ENCODE measurements at places on chromosomes 7 and 10. TPM values are rescaled to one million over a fixed set of nuclear protein-coding genes. Genes with fewer than 3 reads are reported as not detected.

- DNase-seq, result peak; percentile 66
Measured at GRCh38 chr7:105655500-105656380, 74.4 kb upstream of the EFCAB10 start.

The OR6V1 gene
- not detected for polyA plus RNA-seq

DNA sequence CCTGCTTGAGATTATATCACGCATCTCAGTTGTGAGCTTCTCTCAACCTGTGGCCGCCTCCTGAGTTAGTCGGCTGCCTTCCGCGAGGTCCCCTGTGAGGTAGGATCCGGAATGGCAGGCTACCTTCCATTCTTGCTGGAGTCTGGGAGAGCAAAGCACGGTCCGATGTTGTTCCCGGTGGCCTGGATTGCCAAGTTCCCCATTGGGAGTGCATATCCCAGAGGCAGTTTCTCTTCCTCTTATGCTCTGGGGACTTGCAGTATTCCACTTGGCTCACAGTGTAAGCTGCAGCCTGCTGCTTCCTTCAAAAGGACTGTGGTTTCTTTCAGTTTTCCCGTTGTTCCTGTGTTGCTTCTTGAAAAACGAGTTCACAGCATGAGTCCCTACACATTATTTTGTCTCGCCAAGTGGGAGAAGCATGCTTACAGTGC, 225.4 kb upstream of the ZWINT start:
- no peak for DNase-seq

The CYP3A5 gene
- 0.61 TPM for polyA plus RNA-seq

GRCh38 chr10:72344932-72345331, 9.8 kb downstream of the DNAJB12 start:
- DNase-seq, result no peak

DNA sequence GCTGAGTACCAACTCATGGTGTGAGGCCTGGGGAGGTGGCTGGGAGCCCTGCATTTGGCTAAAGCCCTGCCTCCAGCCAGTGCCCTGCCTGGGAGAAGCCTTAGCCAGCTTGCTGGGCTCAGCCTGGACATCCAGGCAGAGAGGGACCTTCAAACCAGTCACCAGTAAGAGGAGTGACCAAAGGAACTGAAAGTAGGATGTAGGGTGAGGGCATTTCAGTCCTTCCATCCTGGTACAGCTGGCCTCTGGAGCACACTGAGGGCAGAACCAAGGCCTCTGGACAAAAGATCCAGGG, 124.8 kb downstream of the ADCY1 start:
- no peak for DNase-seq

DNA sequence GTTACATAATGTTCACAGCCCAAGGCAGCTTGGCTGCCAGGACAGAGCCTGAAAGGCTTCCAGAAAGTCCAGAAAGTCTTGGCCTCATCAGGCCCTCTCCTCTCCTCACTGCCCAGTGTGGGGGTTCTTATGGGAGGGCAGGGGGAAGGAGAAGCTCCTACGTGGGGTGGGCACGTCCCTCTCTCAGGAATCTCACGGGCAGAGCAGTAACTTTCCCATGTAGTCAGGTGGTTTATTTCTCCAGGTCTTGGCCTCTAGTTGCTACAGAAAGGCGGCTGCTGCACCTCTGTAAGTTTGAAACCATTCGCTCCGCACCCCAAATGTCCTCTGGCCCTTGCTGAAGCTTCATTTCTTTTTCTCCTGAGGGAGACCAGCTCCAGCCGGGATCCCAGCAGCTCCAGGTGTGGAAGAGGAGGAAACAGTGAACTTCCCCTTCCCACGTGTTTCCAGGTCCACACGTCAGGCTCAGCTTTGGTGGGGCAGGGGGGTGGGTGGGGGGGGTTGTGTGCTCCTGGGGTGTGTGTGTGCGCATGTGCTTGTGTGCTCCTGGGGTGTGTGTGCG, 320.3 kb downstream of the WDR37 start:
- no peak for DNase-seq

- DNase-seq, result no peak
Measured at GRCh38 chr7:152136686-152137085, 111.2 kb downstream of the GALNT11 start.

DNA sequence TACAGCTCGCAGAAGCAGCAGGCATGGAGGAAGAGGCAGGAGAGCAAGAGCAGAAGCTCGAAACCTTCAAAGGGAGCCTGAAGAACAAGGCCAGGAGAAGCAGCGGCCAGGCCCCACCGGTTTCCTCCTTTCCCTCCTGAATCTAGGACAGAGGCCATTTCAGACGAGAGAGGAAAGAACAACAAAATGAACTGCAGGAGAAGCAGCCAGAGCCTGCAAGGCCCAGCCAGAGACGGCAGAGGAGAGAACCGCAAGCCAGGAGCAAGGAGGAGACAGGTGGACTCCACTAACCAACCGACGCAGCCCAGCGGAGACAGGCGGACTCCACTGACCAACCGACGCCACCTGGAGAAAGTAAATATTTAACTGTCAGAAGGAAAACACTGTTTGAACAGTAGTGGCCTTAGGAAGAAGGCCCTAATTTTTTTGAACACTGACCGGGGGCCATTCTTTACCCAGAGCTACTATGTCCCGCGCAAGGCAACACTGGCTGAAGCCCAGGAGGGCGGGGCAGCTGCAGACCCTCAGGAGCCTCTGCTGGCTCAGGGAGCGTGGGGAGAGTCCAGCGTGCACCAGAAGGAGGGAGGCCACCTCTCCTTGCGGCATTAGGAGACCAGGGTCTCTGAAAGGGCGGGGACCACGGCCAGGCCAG, 559.2 kb downstream of the PTPRN2 start:
- DNase-seq, result no peak

GRCh38 chr7:150778738-150779301, 21.3 kb downstream of the TMEM176B start:
- peak; percentile 85 for DNase-seq

The KIAA1217 gene
- 6.3 TPM for polyA plus RNA-seq

DNA sequence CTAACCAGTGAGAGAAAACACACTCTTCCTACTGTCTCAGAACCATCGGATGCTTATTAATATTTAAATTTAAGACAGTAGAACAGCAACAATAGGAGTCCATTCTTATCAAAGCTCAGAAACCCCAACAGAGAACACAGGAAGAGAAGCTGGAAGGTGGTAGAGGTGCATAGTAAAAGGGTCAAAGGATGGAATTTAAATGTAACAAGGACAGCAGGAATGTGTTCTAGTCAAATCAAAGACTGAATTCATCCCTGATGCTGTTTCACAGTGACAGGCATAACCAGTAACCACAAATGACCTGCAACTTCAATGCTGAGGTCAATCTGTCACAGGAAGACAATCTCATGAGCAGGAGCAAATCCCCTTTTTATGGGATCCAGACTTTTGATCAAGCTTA, 1259.7 kb downstream of the XPNPEP1 start:
- no peak for DNase-seq

The SFMBT2 gene
- 1.1 TPM for polyA plus RNA-seq

The ACTR3C gene
- 0.75 TPM for polyA plus RNA-seq

The ATG9B gene
- polyA plus RNA-seq, result not detected

- DNase-seq, result no peak
Measured at GRCh38 chr10:23818484-23818883, 379.6 kb downstream of the OTUD1 start.

The EPHB4 gene
- 4.5 TPM for polyA plus RNA-seq

GRCh38 chr10:79178614-79179163, 109.9 kb downstream of the ZMIZ1 start:
- DNase-seq, result no peak

The LRRC61 gene
- polyA plus RNA-seq, result 0.15 TPM

DNA sequence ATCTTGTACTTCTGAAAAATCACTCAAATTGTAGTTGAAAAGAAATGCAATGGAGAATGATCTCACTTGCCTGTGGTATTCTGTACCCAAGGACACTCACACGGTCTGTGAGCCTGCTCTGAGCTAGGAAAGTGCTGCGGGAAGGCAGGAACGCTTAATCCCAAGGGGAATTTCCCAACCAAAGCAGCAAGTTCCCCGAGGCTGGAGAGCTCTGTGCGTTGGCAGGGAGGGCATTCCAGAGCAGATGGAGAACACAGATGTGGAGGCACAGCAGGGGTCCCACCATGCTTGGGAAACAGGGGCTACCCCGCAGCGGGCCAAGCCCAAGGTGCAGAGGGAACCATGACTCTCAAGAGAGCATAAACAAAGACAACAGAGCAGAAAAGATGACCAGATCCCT, 13.6 kb downstream of the SVIL start:
- no peak for DNase-seq

The MRC1 gene
- 29.3 TPM for polyA plus RNA-seq

The CRPPA gene
- 0.13 TPM for polyA plus RNA-seq

- no peak for DNase-seq
Measured at GRCh38 chr7:66167773-66168387, 37.3 kb upstream of the TPST1 start.

GRCh38 chr10:4820804-4821401, 5.1 kb upstream of the AKR1E2 start:
- DNase-seq, result no peak

GRCh38 chr7:28488061-28488791, 75.9 kb downstream of the CREB5 start:
- DNase-seq, result no peak

The EIF5AL1 gene
- 0.36 TPM for polyA plus RNA-seq

- no peak for DNase-seq
Measured at GRCh38 chr7:134619627-134620331, 26.9 kb upstream of the BPGM start.

The PRKAR2B gene
- 2.6 TPM for polyA plus RNA-seq

GRCh38 chr7:35253710-35254495, at the start of gene TBX20:
Gene TBX20, minus strand, starts transcription at chr7:35254100. Its CDS starts 480 bp downstream, at chr7:35253620.
- DNase-seq, result peak; percentile 76

DNA sequence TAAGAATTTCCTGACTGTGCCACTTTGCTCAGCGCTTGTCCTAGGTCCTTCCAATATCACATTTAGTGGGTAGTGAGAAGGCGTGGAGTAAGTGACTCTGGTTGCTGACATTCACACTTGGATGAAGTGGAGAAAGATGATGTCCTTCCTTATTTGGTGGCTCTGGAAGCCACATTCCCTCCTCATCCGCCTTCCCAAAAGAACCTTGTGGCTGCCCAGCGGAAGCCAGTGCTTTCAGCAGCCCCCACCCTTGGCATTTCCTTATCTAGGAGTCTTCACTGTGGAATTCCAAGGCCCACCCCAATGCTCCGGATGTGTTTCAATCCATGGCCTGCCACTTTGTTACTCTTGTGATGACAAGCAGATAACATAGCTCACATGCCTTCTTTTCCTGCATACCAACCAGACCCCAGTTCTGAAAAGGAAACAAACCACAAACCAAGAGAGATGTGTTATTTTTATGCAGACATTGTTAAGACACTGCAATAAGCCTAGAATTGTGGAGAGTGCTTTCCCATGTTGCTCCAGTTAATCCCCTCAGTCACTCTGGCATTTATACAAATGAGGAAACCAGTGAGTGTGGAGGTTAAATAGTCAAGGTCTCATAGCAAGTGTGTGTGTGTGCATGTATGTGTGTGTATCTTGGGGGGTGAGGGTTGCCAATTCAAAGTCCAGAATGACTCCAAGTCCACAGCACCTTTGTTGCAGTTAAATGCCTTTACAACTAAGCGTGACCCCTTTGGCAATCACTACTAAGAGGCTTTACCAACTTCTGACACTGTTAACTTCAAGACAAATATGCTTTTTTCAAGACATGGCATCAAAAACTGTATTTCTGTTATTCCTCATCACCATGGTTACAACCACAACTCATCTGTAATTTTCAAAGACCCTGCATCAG, 10.3 kb upstream of the ANKRD1 start:
- DNase-seq, result peak; percentile 83

DNA sequence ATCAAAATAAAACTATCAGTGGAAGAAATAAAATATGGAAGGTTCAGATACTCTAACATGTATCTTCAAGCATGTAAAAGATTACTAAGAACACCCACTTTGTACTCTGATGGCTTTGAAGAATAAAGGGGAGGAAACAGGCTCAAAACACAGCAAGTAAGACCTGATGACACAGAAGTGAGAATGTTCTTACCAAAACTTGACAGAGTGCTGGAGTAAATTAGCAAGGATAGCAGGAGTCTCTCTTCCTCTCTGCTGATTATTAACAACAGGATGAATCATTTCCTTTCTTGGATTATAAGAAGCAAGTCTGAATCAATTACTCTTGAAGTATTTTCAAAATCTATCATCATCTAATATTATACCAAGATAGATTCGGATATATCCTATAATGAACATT, 47.5 kb downstream of the GLI3 start:
- DNase-seq, result no peak

DNA sequence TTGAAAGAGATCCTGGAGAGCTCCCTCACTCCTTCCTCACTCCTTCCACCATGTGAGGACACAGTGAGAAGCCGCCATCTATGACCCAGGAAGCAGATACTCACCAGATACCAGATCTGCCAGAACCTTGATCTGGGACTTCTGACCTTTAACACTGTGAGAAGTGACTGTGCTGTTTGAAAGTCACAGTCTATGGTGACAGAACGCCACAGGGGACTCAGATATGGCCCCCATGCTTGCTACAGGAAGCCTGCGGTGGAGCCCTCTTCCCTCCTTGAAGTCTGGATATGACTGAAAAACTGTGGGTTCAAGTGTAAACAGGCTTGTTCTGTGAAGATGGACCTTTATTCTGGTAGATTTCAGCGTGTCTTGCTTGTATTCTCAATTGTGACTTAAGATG, 297.8 kb downstream of the KLF6 start:
- DNase-seq, result no peak

DNA sequence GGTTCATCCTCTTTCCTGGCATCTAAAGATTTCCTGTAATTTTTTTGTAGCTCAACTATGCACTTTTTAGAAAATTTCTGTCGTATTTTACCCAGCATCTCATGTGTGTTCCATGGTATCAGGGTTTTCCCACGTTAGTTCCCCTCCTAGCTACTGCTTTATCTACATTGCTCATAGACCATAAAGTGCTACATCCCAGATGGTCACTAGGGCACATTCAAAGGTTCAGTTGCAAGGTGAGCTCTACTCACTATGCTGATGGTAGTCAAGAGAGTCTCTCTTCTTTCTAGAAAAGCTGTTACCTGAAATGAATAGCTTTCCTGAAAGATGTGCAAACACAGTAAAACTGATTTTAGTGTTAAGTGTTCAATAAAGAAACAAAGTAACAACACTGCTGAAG, 33.5 kb downstream of the RELN start:
- no peak for DNase-seq

The OGDHL gene
- 0.13 TPM for polyA plus RNA-seq

The FBXO24 gene
- 1.2 TPM for polyA plus RNA-seq

DNA sequence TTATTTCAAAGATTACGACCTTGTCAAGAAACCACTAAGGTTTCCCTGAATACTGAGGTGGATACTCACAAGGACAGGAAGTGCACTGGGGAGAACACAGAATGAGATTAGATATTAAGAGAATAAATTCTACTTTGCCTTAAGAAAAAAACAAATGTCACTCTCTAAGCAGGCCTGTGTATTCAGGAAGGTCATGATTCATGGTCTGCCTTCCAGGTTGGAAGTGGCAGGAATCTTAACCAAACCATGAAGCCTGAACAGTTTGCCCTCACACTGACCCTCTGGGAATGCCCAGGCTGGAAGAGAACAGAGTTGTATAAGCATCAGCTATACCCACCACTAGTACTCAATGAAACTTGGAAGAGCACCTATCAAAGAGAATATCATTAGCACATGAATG, 227.6 kb downstream of the DGKI start:
- DNase-seq, result no peak

The PPP1R3A gene
- not detected for polyA plus RNA-seq

GRCh38 chr7:36312064-36312914, 77.4 kb upstream of the ANLN start:
- DNase-seq, result no peak

- DNase-seq, result peak; percentile 16
Measured at GRCh38 chr10:47347303-47347675, 874 bp upstream of the RBP3 start.

- DNase-seq, result peak; percentile 90
Measured at GRCh38 chr7:2478399-2478785, 2.2 kb upstream of the GRIFIN start.

GRCh38 chr7:135508883-135509588, 866 bp downstream of the CNOT4 start:
- DNase-seq, result no peak

- peak; percentile 38 for DNase-seq
Measured at GRCh38 chr7:44117801-44118429, 5.4 kb downstream of the POLD2 start.
